ENCODE measurements at places on chromosomes 12 and 14. TPM values are rescaled to one million over a fixed set of nuclear protein-coding genes. Genes with fewer than 3 reads are reported as not detected.
A peak's percentile ranks its signal among the peaks of the same experiment; 100 is the strongest.

The DTX1 gene
- 1.8 TPM for total RNA-seq

GRCh38 chr12:78240827-78241226 is 410.1 kb downstream of the NAV3 start:
- no peak for DNase-seq

The SIX6 gene
- not detected for total RNA-seq

The POC1B gene
- total RNA-seq, result 18.4 TPM

DNA sequence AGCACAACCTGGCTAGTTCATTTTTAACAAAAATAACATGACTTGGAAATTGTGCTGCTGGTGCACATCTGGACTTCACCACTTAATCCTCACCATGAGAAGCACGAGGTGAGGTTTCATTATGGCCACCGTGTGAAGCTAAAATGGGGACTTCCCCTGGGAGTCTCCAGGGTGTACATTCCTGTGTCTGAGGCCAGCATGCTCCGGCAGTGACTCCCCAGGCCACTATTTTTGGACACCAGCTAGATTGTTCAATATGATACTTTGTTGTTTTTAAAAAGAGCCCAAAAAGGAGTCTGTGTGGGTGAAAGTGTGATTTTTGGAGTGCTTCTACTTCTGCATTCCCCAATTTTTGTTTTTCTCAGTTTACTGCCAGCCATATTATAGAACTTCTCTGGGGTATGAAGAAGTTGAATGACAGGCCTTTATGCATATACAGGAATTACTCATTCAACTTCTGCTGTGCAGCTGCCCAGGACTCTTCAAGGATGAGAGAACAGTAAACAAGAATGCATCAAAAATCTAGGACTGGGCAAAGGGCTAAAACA is 16.9 kb upstream of the AICDA start:
- no peak for DNase-seq

DNA sequence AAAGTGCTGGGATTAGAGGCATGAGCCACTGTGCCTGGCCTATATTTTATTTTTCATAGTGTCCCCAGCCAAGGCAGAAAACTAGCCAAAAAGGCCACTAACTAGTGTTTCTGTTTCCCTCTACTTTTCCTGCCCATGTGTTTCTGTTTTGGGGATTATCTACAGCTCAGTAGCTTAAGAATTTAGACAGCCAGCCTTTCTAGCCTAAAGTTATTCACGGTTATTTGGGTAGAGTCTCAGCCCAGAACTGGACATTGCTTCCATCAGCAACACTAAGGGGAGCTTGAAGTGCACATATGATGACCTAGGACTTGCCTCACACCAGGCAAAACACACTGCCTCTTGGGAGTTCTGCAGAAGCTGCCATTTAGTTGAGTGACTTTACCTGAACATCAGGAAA is 17.9 kb downstream of the PROX2 start:
- no peak for DNase-seq

DNA sequence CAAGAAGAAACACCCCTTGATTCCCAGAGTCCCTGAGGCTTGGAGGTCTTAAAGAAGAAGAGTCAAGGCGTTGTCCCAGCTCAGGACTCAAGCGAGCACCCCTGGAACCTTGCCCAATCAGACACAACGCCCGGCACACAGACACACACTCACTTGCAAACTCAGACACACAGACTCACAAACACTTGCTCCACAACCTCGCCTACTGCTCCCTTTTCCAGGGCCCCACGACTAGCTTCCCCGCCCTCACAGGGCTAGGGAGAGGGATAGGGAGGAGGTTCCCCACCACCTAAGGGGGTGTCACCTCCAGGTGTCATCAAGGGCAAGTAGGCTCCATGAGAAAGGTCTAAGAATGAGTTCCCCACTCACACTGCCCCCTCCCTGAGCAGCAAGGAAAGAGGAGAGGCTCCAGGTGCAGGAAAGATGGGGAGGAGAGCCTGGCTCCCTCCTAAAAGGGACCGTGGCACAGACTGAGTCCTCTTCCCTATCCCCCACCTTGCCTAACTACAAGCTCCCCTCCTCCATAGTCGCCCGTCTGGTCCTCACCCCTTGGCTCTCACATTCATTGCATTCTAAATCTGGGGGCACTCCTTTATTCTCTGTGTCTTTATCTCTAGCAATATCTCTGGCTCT is 717 bp downstream of the WNT10B start:
- no peak for DNase-seq

DNA sequence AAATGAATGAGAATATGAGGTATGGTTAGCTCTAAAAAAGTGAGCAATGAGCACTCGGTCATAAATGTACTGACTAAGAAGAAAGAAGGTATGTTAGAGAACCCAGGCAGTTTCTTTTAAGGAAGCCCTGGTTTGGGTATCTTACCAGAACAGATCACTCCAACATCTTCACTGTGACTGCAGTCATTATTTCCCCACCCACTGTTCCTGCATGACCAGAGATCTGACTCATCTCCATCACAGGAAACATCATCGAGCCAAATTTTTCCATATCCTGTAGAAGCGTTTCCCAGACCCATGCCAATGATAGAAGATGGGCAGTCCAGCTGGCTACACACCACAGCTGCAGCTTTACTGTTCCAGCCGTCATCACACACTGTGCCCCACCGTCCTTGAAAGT is 48.0 kb downstream of the CD163L1 start:
- no peak for DNase-seq

GRCh38 chr14:95039259-95039992 is 117.9 kb downstream of the DICER1 start:
- no peak for DNase-seq

The ESYT1 gene
- 213 TPM for total RNA-seq

The PLA2G1B gene
- not detected for total RNA-seq

- no peak for DNase-seq
Observed at GRCh38 chr12:39301422-39301821, 141.5 kb downstream of the KIF21A start.

- DNase-seq, result peak; percentile 67
Observed at GRCh38 chr12:25276199-25276937, 25.6 kb upstream of the KRAS start.

DNA sequence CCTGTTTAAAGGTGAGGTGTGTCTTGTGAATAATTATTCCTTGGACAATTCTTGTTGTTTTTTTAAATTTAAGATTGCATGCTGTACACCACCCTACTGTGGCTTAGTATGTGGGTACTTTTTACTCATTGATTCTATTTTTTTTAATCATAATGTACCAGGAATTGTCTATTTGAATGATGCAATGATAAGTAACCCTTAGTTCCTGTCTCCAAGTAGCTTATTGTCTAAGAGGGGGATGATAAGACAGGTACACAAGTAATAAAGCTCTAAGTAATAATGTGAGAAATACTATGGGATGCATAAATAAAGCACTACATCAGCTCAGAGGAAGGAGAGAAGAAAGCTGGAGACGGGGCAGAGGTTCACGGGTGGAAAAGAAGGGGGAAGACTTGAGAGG is 90.9 kb downstream of the MYRFL start:
- no peak for DNase-seq

- DNase-seq, result no peak
Observed at GRCh38 chr12:121439715-121440114, 39.8 kb downstream of the RNF34 start.

DNA sequence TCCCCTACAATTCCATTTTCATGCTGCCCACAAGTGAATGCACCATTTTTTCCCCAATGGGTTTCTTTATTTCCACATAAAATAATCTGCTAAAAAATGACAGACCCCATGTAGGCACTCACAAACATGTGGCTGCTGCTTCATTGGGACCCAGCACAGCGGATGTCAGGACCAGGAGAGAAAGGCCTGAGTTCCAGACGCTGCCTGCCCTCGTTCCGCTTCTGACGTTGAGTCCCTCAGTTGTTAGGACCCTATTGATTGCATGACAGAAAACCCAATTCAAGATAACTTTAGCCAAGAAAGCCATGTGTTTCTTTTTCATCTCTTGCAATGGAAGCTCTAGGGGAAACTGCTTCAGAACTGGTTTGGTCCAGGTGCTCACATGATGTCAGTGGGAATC is 34.6 kb downstream of the ADGRD1 start:
- no peak for DNase-seq

GRCh38 chr14:96792591-96792990 is 4.6 kb upstream of the VRK1 start:
- no peak for DNase-seq

GRCh38 chr12:131494741-131495524 is 216.0 kb upstream of the SFSWAP start:
- DNase-seq, result no peak

The DDX24 gene
- total RNA-seq, result 97.3 TPM

The CCDC177 gene
- under 0.01 TPM for total RNA-seq

DNA sequence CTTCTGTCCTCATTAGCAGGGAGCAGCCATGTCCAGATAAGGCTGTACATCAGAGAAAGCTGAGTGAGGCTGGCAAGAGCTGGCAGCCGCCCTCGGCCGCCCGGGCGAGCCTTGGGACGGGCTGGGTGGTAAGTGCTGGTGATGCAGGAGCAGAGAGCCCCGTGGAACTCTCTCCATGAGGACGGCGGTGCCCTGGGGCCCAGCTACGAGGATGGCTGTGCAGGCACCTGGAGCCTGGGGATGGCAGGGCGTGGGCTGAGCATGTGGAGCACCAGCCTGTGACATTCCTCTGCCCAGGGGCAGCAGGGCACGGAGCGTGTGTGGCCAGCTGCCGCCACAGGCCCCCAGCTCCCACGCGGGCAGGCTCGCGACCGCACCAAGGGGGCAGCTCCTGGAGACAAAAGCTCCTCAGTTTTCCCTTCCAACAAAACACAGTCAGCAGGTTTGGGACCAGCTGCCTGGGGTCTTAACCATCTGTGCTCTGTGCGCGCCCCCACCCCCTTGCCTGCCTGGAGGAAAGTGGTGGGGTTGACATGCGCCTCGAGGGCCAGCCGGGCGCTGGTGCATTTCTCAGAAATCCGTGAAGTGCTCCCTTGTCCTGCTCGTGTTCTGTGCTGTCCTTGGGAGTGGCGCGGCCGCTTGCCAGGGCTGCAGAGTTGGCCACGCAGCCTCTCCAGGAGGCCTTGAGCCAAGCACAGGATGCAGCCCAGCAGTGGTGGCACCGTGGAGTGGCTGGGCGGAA is 21.4 kb downstream of the PACS2 start:
- no peak for DNase-seq

The CFAP251 gene
- total RNA-seq, result 3.7 TPM

DNA sequence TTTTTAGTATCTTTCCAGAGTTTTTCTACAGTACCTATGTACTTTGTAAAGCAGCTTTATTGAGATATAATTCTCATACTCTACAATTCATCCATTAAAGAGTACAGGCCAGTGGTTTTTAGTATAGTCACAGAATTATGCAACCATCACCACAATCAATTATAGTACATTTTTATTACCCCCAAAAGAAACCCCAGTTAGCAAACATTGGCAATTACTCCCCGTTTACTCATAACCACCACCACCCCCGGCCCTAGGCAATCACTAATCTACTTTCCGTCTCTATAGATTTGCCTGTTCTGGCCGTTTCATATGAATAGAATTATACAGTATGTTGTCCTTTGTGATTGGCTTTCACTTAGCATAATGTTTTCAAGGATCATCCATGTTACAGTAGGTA is 119.8 kb downstream of the KICS2 start:
- DNase-seq, result no peak

All from kidney epithelial cell (primary cell).